GOT3 (cell line): ENCODE measurements at places on chromosomes 1 and 21.
A peak's percentile ranks its signal among the peaks of the same experiment; 100 is the strongest.

- DNase-seq = no peak
These were observed 144.4 kb upstream of the ZNF644 start for GRCh38 chr1:91166106-91166712.

DNA sequence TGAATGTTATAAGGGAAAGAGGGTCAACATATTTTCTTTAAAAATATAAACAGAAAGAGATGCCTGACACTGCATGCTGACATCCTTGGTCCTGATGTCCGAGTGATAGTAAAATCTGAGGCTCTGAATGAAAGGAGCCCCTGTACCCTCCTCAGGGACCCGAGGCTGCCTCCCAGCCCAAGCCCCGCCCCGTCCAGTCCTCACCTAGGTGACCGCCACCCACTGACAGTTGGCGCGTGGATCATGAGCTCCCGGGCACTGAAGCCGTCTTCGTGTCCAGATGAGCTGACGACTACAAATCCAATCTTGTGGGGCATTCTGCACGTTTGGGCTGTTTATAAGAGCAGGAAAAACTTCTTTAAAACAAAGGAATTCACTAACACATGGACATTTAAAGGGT lies 4.9 kb downstream of the CEP104 start:
- DNase-seq = no peak

GRCh38 chr1:53336146-53336545 lies 8.3 kb upstream of the LRP8 start:
- no peak for DNase-seq

DNA sequence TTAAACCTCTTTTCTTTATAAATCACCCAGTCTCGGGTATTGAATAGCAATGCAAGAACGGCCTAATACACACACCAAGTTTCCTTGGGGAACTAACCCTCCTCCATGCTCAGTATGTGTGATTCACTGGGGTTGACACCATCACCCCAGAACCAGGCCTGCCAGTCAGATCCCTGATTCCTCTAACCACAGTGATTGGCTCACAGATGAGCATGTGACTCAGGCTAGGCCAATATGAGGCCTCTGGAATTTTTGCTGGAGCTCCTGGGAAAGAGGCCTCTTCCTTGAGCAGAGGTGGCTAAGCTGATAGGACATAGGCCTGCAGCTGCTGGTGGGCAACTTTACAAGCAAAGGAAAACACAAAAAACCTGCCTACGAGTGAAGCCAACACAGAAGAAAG lies 74.7 kb upstream of the ZBTB40 start:
- no peak for DNase-seq

GRCh38 chr1:175713381-175713780 lies 30.0 kb downstream of the TNR start:
- no peak for DNase-seq

DNA sequence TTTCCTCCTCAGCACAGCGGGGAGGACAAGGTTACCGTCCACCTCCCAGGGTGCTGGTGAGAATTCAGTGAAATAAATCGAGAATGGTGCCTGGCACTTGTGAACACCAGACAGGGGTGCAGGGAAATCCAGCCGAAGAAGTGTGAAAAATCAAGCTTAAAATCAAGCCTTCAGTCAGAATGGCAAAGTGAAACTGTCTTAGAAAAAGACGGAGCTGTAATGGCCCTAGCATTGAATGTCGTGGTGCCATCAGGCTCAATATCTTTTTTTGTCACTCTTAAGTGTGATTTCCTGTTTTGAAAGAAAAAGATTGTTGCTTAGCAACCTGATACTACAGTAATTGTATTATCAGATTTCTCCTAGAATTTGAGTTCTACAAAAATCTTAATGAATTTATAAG lies 22.1 kb downstream of the EDARADD start:
- no peak for DNase-seq

GRCh38 chr1:25134801-25135461 lies 97.4 kb downstream of the SYF2 start:
- no peak for DNase-seq

DNA sequence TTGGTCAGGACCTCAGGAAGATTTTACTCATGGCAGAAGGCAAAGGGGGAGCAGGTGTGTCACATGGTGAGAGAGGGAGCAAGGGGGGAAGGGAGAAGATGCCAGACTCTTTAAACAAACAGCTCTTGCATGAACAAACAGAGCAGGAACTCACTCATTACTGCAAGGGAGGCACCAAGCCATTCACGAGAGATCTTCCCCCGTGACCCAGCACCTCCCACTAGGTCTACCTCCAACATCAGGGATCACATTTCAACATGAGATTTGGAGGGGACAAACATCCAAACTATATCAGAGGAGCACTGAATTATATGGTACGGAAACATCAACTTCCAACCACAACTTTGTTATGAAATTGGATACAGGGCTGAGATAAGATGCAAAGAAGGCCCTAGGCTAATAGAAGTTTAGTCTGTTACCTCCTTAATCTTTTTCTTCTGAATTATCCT lies 164.9 kb downstream of the ST6GALNAC3 start:
- DNase-seq = no peak

- DNase-seq = no peak
These were observed 10.0 kb upstream of the DNMT3L start for GRCh38 chr21:44271558-44272283.

DNA sequence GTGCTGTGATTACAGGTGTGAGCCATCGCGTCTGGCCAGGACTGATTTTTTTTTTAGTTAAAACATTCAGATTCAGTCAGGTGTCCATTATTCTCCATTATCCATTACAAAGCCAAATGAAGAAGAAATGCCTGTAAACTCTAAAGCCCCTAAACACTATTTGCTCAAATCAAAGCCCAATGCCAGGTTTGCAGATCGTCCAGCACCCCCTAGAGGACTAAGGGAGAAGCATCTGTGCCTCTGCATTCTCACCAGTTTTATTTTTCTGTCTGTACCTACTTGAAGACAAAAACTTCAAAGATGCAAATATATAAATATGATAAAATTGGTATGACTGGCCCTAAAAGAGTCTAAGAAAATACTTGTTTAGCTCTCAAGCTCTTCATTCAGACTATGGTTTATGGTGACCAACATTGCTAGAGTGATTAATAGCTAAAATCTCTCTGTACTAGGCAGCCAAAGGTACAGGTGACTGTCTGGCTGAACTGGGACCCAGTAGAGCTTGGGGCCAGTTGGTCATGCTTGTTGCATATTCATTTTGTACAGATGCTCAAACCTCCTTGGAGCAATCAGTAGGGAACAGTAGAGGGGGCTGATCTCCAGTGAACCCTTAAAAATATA lies 138.4 kb downstream of the SYT2 start:
- DNase-seq = no peak

DNA sequence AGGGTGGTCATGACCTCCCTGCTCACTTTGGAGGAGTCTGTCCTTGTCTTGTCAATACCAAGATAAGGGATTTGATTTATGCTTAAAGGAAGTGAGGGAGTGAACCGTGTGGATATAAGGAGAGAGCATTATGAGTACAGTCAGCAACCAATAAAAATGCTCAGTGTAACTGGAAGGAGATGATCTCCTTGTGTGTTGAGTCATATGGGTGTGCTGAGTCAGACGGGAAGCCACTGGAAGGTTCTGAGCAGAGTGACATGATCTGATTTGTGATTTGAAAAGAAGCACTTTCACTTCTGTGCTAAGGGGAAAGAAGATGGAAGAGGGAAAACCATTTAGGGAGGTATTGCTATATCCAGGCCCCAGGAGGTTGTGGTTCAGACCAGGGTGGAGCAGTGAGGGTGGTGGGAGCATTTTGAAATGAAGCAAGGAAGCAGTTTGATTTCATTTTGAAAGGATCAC lies 2.5 kb upstream of the BCL10 start:
- no peak for DNase-seq

- no peak for DNase-seq
These were observed 33.7 kb upstream of the DMBX1 start for GRCh38 chr1:46455951-46456350.

DNA sequence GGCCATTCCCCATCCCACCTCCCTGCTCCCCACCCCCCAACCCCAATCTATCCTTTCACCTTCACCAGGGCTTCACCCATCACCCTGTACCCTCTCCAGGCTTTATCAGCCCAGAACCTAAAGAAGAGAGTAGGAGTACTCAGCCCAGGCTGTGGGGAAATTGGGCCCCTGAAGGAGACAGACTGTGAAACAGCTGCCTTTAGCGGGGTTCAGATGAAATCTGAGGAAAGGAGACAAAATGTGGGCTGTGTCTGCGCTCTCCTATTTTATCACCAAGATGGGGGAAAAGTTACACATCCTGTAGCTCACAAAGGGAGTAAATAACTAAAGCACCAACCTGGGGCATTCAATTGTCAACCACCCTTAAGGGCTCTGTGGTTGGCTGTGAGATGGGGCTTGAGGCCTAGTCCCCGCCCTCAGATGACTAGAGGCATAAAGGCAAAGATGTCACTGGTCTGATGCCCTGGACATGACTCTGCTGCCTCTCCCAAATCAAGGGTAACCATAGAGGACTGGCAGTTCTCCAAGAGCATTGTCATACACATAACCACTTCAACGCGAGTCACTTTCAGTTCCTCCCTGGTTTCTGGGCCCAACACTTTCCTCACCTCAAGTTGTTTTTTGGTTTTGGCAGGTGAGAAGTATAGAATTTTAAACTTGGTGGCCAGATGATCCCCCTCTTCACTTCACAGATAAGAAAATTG lies 30.0 kb downstream of the SLC27A3 start:
- DNase-seq = no peak

DNA sequence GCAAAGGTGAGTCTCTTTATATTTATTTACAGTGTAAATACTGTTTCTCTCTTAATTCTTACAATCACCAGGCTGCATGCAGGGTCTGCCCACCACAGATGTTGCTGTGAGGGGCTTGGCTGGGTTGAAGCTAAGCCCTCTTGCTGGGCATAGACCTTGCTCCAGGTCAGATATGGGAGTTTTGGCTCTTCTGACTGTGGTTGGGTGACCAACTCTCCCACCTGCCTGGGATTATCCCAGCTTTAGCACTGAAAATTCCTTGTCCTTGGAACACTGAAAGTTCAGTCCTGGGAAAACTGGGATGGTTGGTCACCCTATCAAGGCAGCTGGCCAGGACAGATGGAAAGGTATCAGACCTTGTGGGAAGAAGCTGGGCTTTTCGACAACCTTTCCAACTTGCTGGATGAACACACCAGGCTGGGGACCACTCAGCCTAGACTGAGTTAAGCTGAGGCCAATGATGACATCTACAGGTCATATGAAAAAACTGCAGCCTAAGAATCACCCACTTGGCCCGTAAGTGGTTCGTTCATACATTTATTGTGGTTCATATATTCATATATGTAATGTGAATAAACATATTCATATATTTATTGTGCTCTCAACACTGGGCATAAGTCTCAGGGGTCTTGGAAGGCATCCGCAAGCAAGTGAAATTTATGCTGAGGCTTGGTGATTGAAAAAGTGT lies 26.6 kb upstream of the HPDL start:
- DNase-seq = no peak

- DNase-seq = no peak
These were observed 82.8 kb downstream of the PHTF1 start for GRCh38 chr1:113676524-113676923.

DNA sequence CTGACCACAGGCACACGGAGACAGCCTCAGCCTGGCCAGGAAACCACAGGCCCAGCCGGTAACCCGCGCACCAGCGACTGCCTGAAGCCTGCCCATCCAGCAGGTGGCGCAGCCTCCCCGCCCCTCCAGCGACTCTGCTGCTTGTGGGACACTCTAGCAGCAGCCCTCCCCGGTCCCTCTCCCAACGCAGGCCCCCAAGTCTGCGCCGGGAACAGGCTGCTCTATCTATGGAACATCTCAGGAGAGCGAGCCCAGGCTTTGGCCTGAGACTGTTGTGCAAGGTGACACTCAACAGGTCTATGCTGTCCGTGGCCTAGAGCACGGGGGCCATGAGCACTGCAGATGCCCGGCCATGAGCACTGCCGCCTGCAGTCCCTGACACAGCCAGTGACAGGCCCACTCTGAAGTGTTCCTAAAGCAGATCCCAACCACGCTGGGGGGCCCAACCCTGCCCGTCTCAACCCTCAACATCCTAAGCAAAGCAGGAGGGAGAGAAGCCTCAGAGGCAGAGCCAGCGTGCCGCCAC lies 28.4 kb downstream of the WDR4 start:
- DNase-seq = no peak

GRCh38 chr1:245500546-245500945 lies 345.8 kb downstream of the KIF26B start:
- DNase-seq = peak; percentile 30

DNA sequence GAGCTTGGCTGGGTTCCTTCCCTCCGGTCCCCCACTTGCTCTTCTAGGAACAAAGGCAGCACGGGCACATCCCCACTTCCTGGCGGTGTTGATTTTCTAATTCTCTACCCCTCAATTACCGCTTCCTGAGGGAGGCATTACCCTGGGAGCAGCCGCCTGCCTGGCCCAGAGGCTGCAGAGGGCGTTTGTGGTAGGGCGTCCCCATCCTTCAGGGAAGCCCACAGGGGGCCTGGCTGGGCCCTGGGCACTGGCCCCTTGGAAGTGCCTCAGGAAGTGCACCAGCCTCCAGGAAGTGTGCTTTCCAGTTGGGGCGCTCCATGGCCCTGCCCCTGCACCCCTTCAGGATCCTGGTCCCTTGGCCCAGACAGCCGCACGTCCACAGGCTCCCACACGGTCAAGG lies 42.1 kb upstream of the CASZ1 start:
- no peak for DNase-seq

- DNase-seq = no peak
These were observed 196.7 kb downstream of the LRRC40 start for GRCh38 chr1:70008660-70009059.

- DNase-seq = no peak
These were observed 67.3 kb upstream of the RAB3GAP2 start for GRCh38 chr1:220339581-220339980.

- no peak for DNase-seq
These were observed 47.2 kb downstream of the LRRC53 start for GRCh38 chr1:74465193-74465681.

DNA sequence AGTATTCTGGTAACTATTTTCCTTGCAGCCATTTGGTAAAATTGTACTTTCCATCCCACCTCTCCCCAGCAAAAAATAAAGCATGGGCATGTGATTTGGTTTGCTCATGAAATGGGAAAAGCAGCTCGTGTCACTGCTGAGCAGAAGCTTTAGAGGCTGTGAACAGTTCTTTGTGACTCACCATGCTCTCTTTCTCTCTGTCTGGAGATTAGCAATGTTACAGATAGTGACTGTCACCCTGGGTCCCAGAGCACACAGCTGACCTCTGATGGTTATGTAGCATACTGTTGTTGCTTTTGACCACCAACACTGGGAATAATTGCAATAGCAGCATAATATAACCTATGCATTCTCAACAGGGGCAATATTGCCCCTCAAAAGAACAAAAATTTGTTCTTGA lies 70.6 kb downstream of the RGS2 start:
- no peak for DNase-seq

- no peak for DNase-seq
These were observed 48.8 kb upstream of the KCNH1 start for GRCh38 chr1:211182746-211183145.
